ENCODE measurements at places on chromosomes 7 and 10.

DNA sequence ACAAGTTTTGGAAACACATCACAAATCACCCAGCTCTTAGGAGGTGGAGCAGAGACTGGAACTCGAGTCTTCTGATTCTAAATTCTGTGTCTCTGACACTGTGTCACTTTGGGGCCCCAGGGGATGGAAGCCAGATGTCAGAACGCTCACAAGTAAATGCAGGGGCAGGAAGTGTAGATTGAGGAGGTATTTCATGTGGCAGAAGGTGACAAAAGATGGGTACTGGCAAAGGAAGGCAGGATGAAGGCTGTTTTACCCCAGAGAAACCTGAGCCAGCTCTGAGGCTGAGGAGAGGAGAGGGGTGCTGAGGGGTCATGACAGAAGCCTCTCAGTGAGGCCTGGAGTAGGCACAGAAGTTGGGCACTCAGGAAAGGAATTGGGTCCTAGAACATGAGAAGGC, 6.0 kb upstream of the PURB start:
- DNase-seq = no peak

DNA sequence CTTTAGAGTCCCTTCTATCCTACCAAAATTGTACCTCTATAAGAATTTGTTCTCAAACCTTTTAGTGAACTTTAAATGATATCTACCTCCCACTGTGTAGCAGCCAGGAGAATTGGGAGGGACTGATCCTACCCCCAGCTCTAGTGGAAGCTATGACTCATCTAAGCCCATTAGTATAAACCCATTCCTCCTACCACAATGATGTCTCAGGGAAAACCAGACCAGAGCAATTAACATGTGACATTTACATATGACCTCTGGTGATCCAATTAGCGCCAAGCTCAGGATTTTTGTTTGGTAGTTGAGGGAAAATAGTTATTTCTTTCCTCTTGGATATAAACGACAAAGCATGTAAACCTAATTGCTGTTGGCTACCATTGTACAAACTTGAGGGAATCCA, 33.1 kb upstream of the R3HCC1L start:
- no peak for DNase-seq

GRCh38 chr7:112615701-112616100, 134.9 kb downstream of the LSMEM1 start:
- DNase-seq = no peak

GRCh38 chr7:31299336-31299735, 41.2 kb downstream of the NEUROD6 start:
- no peak for DNase-seq

DNA sequence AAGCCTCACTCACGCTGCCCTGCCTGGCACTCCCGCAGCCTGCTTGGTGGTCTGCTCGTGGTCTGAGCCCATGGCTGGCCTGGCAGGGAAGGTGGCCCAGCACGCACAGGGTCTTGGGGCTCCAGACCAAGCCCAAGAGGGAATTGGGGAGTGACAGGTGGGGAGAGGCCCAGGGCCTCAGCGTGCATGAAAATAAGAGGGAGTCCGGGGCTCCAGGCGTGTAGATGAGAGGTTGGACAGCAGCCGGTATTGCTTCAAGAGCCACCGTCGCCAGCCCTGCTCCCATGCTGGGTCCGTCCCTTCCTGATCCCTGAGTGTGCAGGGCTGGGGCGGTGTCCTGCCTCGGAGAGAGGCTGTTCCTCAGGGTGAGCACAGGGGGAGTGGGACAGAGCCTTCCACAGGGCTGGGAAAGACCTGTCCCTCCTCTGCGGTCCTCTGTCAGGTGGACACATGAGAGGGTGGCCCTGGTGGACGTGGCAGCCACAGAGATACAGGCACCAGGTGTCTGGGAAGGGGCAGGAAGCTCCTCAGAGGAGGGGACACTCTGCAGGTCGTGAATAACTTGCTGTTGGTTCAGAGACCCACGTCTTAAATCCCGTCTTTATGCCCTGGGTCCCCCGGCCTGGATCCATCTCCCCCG, 113.1 kb downstream of the INPP5A start:
- DNase-seq = no peak

- peak; percentile 51 for DNase-seq
Measured at GRCh38 chr10:91681361-91682276, 48.7 kb upstream of the PPP1R3C start.

GRCh38 chr10:67812007-67812406, 26.0 kb downstream of the DNAJC12 start:
- no peak for DNase-seq

- no peak for DNase-seq
Measured at GRCh38 chr7:70014472-70015177, 416.4 kb downstream of the AUTS2 start.

DNA sequence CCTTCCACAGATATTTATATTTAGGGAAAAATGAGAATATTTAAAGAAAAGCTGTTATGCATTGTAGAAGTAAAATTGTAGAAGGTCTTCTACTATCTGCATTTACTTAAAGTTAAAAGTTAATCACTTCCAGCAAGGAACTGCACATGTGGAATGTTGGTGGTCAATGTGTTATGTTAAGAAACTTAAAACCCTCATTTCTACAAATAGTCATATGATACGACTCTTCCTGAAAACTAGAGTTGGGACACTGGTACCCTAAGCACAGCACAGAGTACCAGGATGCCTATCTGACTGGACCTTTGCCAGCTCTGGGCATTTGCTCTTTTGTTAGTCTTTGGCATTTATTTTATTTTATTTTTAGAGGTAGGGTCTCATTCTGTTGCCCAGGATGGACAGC, 524.2 kb upstream of the GALNT17 start:
- no peak for DNase-seq

DNA sequence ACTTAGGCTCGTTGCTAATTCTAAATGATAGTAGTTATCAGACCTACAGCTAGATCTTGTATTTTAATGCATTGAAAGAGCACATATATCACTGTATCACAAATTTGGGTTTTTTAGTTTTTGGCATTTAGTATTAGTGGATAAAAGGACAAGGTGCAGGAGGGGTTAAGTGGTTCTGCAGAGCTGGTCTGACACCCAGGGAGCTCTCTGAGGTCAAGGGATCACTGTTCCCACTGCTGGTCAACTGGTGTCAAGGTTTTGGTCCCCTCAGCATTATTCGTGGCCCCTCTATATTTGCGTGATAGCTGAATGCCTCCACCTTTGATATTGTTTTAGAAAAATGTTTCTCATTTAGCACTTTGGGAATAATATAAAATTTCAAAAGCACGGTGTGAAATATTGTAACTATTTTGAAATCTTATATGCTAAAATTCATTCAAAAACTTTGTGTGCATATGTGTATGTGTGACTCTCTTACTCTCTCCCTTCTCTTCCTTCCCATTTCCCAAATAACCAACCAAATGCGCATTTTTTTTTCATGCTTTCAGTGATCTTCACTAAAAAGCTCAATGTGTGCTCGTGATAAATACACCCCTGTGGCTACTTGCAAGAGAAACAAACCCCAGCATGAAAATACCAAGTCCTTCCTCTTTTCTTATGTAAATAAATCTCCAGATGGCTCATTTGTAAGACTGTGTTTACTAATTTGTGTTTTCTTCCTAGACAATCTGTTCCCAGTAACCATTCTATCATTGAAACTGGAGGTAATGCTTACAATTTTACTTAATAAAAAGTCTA, 309.2 kb downstream of the FGFR2 start:
- peak; percentile 28 for DNase-seq

GRCh38 chr10:85459906-85460305, 906.7 kb downstream of the GRID1 start:
- DNase-seq = no peak

DNA sequence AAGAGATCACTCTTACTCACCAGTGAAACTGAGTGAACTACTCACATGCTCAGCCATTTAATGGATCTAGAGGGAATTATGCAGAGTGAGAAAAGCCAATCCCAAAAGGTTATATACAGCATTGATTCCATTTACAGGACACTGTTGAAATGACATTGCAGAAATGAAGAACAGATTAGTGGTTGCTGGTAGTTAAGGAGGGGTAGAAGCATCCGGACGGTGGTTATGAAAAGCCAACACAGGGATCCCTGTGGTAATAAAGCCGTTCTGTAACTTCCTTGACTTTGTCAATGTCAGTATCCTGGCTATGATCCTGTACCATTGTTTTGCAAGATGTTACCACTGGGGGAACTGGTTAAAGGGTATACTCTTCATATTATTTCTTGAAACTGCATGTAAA, 253.4 kb downstream of the USP6NL start:
- no peak for DNase-seq

DNA sequence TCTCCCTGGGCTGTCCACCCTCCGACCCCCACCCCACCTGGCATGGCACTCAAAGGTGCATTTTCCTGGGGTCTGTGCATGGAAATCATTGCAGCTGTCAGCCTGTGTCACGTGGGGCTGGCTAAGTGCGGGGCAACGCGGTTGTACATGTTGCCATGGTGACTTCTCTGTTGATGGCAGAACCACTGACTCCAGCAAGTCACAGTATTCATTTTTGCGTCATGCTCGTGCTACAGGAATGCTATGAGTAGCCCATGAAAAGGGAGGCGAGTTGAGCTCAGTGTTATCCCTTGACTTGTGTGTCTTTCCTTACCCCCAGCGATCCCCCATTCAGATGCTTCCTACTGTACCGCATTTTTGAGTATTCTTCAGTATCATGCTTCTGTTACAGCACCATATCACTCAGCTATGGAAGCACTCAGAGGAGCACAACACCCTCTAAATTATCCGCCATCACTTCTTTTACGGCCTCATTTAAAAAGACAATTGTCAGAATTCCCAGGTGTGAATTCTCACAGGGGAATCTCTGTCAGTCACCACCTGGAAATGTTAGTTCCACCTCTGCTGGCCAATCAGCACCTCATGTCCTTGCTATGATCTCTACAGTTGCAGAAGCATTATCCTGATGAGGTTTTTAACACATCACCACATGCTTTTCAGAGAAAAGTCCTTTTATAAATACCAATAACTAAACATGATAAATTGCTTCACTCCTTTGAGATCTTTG, 194.4 kb upstream of the C7orf33 start:
- DNase-seq = no peak

DNA sequence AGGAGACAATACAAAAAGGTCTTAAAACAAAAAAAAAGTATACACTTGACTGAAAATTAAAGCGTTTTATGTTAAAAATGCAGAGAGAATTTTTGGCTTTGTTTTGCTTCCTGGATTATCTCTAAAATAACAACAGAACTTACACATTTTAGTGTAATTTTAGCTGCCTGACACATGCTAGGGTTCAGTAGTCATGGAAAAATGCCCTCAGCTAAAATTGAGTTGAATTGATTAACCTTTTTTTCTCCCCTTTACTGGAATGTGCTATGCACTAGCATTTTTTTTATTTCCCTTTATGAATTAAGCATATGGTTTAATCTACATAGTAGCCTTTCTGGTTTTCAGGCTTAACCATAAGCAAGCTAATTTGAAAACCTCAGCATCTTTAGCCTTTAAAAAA, 89.9 kb downstream of the ZNF277 start:
- DNase-seq = no peak

GRCh38 chr7:41188163-41189130, 514.4 kb downstream of the INHBA start:
- no peak for DNase-seq

- DNase-seq = no peak
Measured at GRCh38 chr7:5507013-5507412, 83.4 kb upstream of the TNRC18 start.

DNA sequence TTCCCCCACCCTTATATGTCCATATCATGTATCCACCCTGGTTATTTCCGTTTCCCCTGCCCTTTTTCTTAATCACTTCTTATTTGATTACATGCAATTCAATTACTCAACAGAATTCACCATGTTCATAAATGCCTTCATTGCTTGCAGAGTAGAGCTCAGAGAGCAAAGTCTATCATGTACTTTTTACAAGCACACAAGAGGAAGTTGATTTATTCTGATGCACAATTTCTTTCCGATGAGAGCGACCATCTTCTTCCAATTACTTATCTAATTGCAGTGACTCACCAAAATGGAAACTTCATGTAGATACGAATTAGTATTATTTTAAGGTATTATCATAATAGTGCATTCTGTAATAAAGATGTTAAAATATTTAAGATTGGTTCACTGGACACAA, 430.5 kb upstream of the KLF6 start:
- DNase-seq = no peak

GRCh38 chr10:62136931-62137330, 131.7 kb downstream of the RTKN2 start:
- no peak for DNase-seq

DNA sequence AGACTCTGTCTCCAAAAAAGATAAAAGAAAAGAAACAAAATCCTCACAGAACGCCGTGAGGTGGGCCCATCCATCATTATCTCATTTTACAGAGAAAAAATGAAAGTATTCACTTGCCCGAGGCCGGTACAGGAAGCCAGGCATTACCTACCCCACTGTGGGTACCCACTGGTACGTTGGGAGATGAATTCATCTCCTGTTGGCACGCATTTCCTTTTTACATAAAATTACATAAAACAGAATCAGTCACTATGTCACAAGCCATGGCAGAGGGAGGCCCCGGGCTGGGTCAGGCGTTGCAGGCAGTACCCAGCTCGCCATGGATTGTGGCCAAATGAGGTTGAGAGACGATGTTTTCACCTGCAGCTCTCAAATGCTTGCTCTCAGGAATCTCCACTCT, 38.6 kb upstream of the TNRC18 start:
- no peak for DNase-seq

DNA sequence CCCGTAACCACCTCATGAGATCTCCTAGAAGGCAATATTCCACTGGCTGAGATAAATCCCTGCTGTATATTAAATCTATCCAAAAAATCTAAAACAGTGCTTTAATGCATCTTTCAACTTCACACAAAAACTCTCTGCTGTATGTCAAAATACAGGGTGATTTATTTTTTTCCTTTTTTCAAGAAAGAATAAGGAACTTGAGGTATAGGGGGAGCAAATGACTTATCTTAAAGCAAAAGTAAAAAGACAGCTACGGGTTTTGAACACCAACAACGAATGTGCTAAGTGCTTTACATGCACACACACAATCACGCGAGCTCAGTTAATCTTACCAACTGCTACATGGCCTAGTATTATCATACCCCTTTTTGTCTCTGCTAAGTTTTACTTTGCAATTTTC, 168.9 kb upstream of the PHF14 start:
- DNase-seq = no peak

DNA sequence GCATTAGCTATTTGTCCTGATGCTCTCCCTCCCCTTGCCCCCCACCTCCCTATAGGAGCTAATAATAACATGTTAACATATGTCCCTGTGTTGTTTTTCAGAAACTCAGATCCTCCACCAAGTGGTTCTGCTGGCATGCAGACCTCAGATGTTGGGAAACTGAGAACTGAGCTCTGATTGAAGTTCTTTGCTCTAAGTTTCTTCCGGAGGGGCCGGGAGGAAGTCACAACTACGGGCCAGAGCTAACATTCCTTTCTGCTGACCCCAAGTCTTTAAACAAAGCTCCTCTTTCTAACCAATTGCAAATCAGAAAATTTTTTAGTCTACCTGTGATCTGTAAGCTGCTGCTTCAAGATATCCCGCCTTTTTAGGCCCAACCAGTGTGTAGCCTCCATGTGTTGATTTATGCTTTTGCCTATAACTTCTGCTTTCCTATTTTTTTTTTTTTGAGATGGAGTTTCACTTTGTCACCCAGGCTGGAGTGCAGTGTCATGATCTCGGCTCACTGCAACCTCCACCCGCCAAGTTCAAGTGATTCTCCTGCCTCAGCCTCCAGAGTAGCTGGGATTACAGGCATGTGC, 66.6 kb downstream of the LYZL1 start:
- DNase-seq = no peak

Measured in NCI-H146 (cell line).